SK-N-DZ (cell line): ENCODE measurements at places on chromosomes 5 and 9.

- no peak for DNase-seq
Measured at GRCh38 chr5:141100243-141100805, at the start of gene PCDHB3. Gene PCDHB3, plus strand, starts transcription at chr5:141100473. Its CDS starts 177 bp downstream, at chr5:141100650.

- no peak for DNase-seq
Measured at GRCh38 chr9:117821954-117822353, 117.8 kb downstream of the TLR4 start.

DNA sequence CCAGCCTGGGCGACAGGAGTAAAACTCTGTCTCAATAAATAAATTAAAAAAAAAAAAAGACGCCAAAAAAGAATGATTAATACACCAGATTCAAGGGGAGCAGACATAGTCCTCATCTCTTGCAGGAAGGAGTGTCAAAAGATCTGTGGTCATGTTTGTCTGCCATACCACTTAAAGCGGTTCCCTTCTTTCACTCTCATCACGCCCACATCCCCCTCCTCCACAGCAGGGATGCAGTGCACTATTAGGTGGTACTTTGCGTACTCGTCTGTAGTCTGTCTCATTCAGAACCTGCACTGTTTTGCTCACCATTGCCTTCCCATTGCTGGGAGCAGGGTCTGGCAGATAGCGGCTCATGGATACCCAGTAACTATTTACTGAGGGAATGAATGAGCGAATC lies 11.2 kb downstream of the CDHR2 start:
- no peak for DNase-seq

- DNase-seq = no peak
Measured at GRCh38 chr9:14383294-14383693, 69.4 kb upstream of the NFIB start.

- peak; percentile 29 for DNase-seq
Measured at GRCh38 chr5:1593903-1594356, 70.2 kb upstream of the LPCAT1 start.

GRCh38 chr5:129459777-129460671 lies at the start of gene ADAMTS19:
Gene ADAMTS19, plus strand, starts transcription at chr5:129460298. Its CDS starts 94 bp downstream, at chr5:129460392.
- DNase-seq = peak; percentile 62
